ENCODE measurements at places on chromosomes 12 and 14. TPM values are rescaled to one million over a fixed set of nuclear protein-coding genes. Genes with fewer than 3 reads are reported as not detected.

DNA sequence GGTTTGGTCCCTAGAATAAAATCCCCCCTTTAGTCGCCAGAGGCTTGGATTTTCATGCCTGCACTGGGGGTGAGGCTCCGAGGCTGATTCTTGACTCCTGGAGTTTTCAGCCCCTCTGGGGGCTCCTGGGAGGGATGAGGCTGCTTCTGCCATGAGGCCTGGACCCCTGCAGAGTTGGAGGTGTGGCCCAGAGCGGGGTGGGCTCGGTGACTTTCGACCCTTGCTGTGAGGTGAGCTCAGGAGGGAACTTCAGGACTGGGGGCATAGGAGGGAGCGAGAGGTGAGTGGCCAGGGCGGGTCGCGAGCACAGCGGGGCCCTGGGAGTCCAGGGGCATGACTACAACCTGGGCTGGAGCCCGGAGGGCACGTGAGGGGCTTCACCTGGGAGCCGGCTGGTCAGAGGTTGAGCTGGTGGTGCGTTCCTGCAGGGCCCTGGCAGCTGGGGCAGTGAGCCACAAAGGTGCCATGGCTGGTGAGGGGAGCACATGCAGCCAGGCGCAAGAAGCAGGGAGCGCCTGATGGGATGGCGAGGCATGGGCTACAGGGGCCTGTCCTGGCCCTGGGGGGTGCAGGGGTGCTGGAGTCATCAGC lies 168.2 kb downstream of the KIF26A start:
- no peak overlapping the region for H3K4me3 ChIP-seq
- DNase-seq: no peak
- no peaks in the 10 kb centered on the region for H3K27me3 ChIP-seq
- no peak overlapping the region for H3K27ac ChIP-seq

DNA sequence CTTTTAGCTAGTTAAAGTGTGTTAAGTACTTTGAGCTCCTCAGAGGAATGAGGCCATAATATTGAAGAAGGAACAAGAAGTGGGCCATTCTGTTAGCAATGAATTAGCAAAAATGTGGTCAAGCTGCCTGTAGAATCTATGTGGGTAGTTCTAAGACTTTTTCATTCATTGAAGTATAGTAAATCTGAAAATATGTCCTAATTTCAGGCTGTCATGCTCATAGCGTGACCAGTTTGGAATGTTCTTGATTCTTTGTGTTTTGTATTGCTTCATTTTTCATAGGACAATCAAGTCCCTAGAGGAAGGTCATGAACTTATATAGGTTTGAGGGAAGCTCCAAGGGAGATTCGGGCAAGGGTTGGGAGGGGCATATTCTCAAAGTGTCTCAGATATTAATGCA lies 11.4 kb downstream of the ATP23 start:
- no peaks in the 10 kb centered on the region for H3K4me1 ChIP-seq
- H3K36me3 ChIP-seq: peaks cover 17% of the 10 kb centered on the region
- no peak overlapping the region for H3K27ac ChIP-seq
- H3K27me3 ChIP-seq: no peaks in the 10 kb centered on the region
- DNase-seq: no peak

DNA sequence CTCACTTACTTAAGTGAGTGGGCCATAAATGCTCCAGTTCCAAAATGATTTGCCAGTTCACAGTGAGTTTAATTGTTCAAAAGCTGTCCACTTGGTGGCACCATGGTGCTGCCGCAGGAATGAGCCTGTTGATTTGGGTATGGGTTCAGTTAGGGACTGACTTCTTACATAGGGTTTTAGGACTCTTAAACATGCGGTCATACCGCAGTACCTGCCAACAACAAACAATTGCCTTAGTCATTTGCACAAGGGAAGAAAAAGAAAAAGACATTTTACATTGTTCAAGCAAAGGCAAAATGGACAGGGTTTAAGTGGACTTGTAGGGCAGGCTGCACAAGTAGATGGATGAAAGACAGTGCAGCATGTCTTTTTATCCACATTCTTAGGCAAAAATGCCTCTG lies 80.0 kb upstream of the DBX2 start:
- no peaks in the 10 kb centered on the region for H3K27me3 ChIP-seq
- no peak overlapping the region for H3K4me3 ChIP-seq
- no peak overlapping the region for H3K27ac ChIP-seq
- no peaks in the 10 kb centered on the region for H3K36me3 ChIP-seq

GRCh38 chr14:90019824-90020523 lies 41.8 kb upstream of the KCNK13 start:
- H3K27ac ChIP-seq: no peak overlapping the region
- H3K27me3 ChIP-seq: no peaks in the 10 kb centered on the region
- no peaks in the 10 kb centered on the region for H3K4me1 ChIP-seq
- peaks cover 39% of the 10 kb centered on the region for H3K36me3 ChIP-seq
- H3K4me3 ChIP-seq: no peak overlapping the region
- no peak for DNase-seq

RNASE13 gene
- not detected for total RNA-seq

GRCh38 chr12:1373901-1374735 lies 220.3 kb downstream of the FBXL14 start:
- DNase-seq: no peak
- no peaks in the 10 kb centered on the region for H3K27me3 ChIP-seq
- no peaks in the 10 kb centered on the region for H3K36me3 ChIP-seq
- H3K4me3 ChIP-seq: no peak overlapping the region

GRCh38 chr12:120125792-120126634 lies 9.5 kb upstream of the RAB35 start:
- DNase-seq: no peak

DNA sequence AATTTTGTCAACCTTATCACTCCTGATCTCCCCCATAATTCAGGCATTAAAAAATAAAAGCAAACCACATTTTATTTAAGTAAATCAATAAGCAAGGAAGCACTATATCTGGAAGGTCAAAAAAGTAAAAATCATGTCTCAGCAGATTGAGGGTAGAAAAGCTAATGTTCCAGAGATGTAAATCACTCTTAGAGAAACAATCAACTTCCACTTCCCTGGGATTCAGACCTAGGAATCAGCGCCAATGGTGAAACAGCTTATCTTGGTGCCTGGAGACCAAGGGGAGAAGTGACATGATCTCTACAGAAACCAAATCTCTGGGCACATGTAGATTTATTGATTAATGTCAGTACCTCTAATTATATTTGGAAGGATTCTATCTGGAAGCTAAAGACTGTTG lies 10.9 kb upstream of the SNX6 start:
- no peaks in the 10 kb centered on the region for H3K4me1 ChIP-seq
- H3K36me3 ChIP-seq: no peaks in the 10 kb centered on the region
- no peak overlapping the region for H3K4me3 ChIP-seq
- no peak for DNase-seq
- no peaks in the 10 kb centered on the region for H3K27me3 ChIP-seq

- no peaks in the 10 kb centered on the region for H3K4me1 ChIP-seq
- DNase-seq: no peak
- H3K36me3 ChIP-seq: no peaks in the 10 kb centered on the region
- H3K27me3 ChIP-seq: no peaks in the 10 kb centered on the region
These were observed 8.9 kb downstream of the FAIM2 start for GRCh38 chr12:49894751-49895148.

DNA sequence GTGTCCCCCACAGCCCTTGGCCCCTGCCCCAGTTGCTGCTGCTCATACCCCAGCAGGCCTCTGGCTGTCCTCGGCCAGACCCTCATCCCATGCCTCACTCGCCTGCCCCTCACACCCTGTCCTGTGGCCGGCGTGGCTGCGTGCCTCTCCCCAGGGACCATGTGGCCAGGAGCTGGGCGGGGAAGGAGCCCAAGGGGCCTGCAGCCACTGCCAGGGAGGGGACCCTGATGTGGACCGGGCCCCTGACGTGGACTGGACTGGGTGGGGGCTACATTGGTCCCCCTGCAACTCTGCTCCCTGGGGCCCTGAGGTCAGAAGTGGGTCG lies 10.9 kb downstream of the FBRSL1 start:
- DNase-seq: no peak
- H3K36me3 ChIP-seq: no peaks in the 10 kb centered on the region
- H3K4me3 ChIP-seq: no peak overlapping the region
- H3K27ac ChIP-seq: no peak overlapping the region

Data from CD8-positive, alpha-beta memory T cell (primary cell).